Islet precursor cell (in vitro differentiated cells): ENCODE measurements at places on chromosomes 1 and 21.

DNA sequence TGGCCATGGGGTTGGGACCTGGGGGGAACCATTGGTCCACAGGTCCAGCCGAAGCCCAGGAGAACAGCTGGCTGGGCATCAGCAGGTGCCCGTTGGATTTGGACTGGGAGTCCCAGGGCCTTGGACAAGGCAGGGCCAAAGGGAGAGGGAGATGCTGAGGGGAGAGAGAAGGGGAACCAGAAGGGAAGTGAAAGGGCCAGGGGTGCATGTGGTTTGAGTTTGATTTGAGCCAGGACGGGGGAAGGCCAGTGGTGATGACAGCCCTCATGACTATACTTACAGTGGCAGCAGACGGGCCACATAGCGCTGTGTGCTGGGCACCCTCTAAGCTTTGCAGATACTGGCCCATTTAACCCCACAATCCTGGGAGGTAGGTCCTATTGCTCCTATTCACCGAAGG lies 18.8 kb downstream of the AGRN start:
- DNase-seq = no peak

DNA sequence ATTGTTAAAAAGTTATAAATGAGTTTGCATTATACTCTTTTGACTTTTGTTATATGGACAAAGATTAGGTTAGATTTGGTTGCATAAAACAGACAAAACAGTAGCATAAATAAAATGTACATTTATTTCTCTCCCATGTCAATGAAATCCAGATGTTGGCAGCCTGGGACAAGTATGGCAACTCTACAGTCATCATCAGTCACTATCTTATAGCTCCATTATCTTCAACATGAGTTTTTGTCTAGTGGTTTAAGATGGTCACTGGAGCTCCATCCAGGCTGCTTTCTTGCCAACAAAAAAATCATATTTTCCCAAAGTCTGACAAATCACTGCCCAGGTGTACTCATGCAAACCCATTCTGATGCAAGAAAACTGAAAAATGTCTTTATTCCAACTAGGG lies 83.8 kb downstream of the CD58 start:
- DNase-seq = no peak

DNA sequence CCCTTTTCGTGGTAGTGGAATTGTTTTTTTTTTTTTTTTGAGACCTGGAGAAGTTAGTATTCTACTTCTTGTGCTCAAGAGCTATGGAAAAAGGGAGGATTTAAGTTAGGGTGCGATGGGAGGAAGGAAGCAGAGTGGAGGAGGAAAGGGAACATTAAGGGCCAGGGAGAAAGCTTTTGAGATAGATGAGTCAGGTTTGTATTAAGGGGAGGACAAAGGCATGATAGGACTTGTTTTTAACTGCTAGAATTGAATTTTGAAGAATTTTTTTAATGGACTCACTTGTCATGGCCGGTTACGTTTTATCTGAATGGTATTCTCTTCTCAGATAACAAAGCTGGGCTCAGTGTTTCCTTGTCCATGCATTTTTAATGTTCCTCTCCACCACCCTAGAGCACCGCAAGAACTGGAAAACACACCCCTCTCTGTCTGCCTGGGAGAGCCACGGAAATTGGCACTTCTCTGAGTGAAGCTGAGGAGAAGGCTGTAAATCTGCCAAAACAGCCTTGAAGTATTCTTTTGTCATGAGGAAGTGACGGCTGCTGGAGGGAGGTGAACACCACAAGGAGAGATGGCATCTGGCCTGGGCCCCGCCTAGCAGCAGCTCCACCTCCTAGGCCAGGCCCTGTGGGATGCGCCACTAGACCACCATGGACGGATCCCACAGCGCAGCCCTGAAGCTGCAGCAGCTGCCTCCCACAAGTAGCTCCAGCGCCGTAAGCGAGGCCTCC lies 3.5 kb downstream of the NIPAL3 start:
- DNase-seq = peak; percentile 74

DNA sequence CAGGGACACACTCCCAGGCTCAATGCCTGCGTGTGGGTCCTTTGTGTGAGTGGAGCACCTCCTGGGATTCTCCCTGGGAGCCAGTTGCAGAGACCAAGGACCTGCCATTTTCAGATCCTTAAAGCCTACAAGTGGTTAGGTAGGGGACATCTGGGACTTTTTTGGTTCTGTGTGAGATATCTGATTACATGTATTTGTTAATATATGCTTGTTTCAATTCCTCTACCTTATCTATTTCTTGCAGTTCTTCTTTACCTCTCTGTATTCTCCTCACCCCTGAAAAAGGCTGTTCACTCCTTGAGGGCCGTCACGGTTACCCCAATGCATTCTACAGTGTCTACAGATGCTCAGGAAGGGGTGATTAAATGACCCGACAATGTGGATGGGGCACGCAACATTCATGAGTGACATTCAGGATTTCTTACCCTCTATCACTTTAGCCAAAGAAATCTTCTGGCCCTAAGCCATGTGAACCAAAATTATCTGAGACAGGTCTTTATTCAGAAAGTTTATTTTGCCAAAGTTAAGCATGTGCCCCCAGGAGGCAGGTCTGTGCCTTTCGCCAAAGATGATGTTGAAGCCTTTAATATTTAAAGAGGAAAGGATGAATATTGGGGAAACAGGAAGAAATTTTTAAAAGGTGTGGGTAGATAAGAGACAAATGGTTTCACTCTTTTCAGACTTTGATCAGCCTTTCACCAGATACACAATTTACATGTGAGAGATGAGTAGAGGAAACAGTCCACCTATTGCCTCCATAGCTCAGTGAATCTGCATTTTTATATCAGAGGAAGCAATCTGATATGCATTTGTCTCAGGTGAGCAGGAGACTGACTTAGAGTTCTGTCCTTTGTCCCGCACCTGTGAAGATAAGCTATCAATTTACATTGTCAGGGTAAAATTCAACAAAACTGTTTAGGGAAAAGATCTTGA lies 44.6 kb upstream of the MPZL1 start:
- DNase-seq = no peak

DNA sequence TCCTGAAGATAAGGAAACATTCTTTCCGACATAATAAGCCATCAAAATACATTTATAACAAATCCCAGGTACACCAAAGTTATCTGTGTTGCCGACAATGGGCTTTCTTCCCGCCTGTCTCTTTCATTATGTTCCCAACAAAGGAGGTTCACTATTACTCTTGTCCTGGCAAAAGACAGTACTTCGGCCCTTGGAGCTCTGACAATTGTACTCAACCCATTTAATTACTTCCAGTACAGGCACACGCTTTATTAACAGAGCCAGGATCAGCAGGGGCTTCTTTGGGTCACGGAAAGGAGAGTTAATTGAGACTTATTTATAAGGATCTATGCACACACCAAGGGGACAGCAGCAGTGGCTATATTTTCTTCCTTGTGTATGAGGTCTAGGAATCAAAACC lies 46.6 kb upstream of the DUSP10 start:
- no peak for DNase-seq

GRCh38 chr1:109625176-109625575 lies 5.5 kb downstream of the AMPD2 start:
- DNase-seq = no peak

- DNase-seq = peak; percentile 78
These were observed 95.9 kb downstream of the PTPRU start for GRCh38 chr1:29332204-29332603.

DNA sequence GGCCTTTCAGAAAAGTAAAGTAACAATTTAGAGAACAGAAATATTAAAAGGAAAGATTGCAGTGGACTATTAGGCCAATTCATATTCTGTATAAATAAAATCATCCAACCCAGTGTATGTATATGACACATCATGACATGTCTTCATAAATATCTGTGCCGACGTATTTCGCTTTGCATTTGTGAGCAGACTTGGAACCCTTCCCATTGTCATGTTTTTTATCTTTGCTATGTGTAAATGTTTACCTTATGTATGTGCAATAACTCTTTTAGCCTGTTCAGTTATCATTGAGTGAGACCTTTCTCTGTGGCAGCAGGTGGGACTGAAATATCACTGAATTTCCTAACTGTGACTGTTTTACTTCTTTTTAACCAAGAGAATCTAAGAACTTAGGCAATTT lies 58.0 kb upstream of the FAM3B start:
- DNase-seq = no peak

DNA sequence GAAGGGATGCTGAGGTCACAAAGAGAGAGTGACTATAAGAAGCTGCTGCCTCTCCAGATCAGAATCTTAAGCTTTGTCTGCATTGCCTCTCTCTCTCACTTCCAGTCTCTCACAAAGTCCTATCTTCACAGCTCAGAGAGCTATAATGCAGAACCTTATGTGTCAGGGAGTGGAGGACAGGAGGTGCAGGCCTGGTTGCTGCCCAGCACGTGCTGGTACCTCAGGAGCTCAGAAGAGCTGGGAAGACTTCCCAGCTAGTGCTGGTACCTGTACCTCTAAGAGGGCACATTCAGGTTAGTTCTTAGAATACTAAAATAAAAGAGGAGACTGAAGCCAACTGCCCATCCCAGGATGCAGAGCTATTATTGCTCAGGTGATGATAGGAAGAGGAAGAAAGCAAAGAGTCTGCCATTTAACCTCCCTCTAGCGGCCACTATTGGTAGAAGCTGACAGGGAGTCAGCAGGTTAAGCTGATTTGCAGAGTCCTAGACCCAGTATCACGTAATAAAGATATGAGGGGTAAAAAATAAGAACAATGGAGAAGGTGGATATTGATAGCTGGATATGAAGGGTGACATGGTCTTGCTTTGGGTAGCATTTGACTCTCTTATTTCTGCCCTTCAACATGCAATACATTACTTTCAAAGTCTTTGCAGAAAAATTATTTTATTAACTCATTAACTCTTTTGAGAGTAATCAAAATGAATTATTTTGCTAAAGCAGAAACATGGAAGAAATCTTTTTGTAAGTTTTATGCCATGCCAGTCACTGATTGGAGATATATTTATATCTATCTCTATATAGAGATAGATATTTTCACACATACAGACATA lies 138.1 kb upstream of the HMCN1 start:
- DNase-seq = peak; percentile 75

DNA sequence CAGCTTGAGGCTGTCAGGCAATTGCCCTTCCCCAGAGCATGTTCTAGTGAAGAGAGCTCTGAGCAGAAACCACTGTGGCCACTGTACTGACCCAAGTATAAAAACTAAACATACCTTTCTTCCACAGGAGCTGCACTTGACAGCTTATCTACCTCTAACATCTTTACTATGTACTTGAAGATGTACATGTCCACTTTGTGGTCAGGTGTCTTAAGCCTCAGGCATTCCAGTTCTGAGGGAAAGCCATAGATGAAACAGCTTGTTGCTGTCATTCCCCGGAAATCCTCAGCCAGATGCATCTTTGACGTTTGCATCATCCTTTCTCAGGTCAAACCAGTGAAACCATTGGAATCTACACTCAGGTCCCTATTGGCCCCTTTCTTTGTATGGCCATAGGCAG lies 70.4 kb downstream of the CHRM3 start:
- DNase-seq = peak; percentile 88

DNA sequence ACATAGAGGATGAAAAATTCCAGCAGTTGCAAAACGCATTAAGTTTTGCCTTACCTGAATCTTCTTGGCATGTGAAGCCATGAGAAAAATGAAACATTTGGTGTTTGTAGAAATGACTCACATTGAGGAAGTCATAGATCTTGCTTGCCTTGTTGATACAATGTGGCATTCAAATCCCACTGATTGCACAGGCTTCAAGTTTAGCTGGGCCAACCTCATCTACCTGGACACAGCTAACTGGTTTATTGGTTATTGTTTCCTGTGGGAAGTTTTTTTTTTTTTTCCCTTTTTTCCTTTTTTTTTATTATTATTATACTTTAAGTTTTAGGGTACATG lies 168.9 kb upstream of the C21orf91 start:
- no peak for DNase-seq

DNA sequence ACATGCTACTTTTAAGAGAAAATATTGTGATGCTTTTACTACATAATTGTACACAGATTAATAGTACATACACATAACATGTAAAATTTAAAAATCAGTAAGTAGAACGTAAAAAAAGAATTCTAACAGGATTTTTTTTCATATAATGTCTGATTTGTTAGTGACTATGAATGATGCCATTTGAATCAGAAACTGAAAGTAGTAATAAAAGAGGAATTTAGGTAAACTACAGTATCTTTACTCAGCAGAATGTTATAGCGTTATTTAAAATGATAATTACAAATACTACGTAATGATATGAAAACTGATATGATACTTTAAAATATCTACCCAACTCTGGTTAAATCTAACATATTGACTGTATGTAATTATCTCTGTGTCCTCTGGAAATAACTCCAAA lies 116.1 kb downstream of the DENND1B start:
- DNase-seq = no peak

GRCh38 chr21:45088729-45089128 lies 14.3 kb downstream of the ADARB1 start:
- peak; percentile 62 for DNase-seq

GRCh38 chr1:236281198-236281653 lies 532 bp downstream of the ERO1B start:
- peak; percentile 66 for DNase-seq

DNA sequence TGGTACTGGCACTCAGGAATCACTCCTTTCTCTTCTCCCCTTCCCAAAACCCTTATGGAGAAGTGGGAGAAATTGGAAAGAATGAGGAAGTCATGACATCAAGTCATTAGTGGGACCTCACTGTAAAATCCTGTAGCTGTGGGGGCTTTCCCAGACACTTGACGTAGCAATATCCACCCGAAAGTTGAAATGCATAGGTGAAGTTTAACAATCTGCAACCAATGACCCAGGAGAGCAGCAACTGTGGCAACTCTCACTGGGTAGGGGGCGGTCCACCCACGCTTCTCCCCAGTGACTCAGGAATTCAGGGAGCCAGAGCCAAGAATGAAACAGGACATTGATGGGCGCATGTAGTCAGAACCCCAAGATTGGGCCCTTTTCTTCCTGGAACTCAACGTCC lies 27.0 kb downstream of the ABCA4 start:
- no peak for DNase-seq
